ENCODE measurements at places on chromosomes 13 and 19. TPM values are rescaled to one million over a fixed set of nuclear protein-coding genes. Genes with fewer than 3 reads are reported as not detected.

GRCh38 chr13:29884671-29885430 is 34.4 kb upstream of the UBL3 start:
- no peaks in the 10 kb centered on the region for H3K27me3 ChIP-seq
- no peak overlapping the region for H3K4me3 ChIP-seq
- H3K27ac ChIP-seq, result no peak overlapping the region
- no peak for DNase-seq
- H3K4me1 ChIP-seq, result no peaks in the 10 kb centered on the region

- H3K4me1 ChIP-seq, result no peaks in the 10 kb centered on the region
- H3K4me3 ChIP-seq, result no peak overlapping the region
- no peak for DNase-seq
- no peaks in the 10 kb centered on the region for H3K27me3 ChIP-seq
Measured at GRCh38 chr19:46387713-46388130, 25.6 kb downstream of the CCDC8 start.

DNA sequence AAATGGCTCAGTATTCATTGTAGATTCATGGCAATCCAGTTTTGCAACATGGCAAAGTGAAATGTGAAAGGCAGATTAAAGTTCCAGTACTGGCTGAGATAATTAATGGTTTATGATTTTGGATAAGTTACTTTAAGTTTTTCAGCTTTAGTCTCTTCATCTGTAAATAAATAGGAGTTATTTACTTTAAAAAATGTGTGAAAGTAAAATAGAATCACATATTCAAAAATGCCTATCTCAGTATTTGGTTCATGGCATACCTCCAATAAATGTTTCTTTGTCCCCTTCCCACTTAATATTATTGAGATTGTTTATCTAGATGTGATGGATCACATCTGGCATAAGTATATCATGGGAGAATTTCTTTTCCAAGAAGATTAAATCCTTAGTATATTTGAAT is 426.0 kb downstream of the GPC5 start:
- no peaks in the 10 kb centered on the region for H3K27me3 ChIP-seq
- no peak overlapping the region for H3K4me3 ChIP-seq
- no peaks in the 10 kb centered on the region for H3K36me3 ChIP-seq
- H3K4me1 ChIP-seq, result no peaks in the 10 kb centered on the region

Gene CHAMP1
- 31.5 TPM for total RNA-seq

Data from HCT116 (cell line).